Lung microvascular endothelial cell (primary cell): ENCODE measurements at places on chromosomes 11 and 22.

- no peak for DNase-seq
Observed at GRCh38 chr11:71207563-71207962, 44.8 kb downstream of the SHANK2 start.

DNA sequence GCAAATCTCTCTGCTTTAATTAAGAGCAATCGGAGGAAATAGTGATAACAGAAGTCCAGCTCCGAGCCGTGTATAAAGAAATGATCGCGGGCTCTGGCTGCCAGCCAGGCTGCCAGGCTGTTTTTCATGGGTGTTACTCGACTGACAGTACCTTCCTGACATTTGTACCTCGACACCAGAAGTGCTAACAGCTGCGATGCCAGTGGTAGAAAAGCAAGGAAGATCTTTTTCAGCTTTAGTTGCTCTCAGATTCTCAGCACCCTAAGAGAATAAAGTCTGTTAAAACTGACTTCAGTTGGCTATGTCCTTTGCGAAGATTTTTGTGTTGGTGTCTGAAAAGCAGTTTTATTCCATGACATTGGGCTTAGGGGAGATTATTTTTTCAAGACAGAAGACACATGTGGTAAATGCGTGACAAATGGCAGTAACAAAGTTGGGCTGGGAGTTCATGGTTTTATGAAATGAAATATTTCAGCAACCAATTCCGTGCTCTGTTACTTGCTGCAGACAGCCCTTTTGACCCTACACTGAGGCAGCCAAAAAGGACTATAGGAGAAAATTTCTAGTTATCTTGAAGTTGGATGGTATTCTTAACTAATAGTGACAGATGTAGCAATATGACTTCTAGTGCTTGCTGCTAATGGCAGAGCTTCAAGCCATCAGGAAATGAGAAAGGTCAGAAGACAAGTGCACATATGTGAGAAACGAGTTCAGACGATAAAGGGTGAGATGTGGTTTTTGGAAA, 296.2 kb downstream of the CNTN5 start:
- DNase-seq: no peak

GRCh38 chr11:69823641-69824265, 4.5 kb upstream of the FGF3 start:
- no peak for DNase-seq

GRCh38 chr22:29065468-29066190, 4.0 kb upstream of the C22orf31 start:
- no peak for DNase-seq

- DNase-seq: no peak
Observed at GRCh38 chr11:96741068-96741467, 351.3 kb downstream of the JRKL start.

DNA sequence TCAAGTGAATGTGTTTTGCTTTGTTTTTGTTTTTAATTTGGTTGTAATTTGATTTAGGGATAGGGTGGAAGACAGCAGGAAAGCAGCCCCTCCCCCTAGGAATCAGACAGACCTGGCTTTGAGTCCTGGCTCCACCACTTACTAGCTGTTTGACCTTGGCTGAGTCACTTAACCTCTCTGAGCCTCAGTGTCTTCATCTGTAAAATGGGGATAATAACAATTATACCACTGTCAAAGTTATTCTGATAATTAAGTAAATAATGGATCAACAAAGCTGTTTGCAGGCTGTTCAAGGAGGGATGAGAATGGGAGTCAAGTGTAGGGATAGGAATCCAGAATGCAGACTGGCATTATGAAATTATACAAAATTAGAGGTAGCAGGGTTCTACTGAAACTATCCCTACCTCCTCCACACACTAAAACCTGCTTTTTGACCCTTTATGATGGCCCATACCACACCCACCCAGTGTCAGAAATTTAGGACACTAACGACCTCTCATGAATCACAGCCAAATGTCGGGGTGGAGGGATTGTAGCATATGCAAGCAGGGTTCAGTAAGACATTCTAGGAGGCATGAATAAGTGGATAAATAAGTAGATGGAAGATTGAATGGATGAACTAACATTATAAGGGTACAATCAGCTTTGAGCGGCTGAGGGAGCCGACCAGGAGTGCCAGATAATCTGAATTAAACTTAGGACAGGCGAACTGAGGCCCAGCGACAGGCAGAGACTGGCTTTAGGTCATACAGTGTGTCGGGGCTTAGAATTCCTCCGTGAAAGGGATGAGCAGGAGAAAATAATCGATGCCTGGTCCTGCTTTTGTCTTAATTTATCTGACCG, 974 bp downstream of the ANAPC15 start:
- DNase-seq: no peak

DNA sequence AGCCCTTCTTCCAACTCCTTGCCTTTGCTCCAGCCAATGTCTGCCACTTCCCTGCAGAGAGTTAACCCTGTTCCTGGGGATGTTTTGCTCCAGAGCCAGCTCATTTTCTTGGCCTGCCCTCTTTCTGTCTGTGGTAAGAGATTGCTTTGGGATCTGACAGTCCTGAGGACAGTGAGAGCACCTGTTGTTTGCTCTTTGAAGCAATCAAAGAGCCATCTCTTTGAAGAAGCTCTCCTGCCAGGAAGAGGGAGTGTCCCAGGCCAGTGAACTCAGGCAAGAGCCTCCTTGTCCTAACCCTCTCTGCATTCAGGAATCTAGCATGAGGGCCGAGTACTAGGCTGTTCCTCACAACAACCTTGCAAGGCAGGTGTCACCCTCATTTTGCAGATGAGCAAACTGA, 42.2 kb downstream of the TRAF6 start:
- no peak for DNase-seq

DNA sequence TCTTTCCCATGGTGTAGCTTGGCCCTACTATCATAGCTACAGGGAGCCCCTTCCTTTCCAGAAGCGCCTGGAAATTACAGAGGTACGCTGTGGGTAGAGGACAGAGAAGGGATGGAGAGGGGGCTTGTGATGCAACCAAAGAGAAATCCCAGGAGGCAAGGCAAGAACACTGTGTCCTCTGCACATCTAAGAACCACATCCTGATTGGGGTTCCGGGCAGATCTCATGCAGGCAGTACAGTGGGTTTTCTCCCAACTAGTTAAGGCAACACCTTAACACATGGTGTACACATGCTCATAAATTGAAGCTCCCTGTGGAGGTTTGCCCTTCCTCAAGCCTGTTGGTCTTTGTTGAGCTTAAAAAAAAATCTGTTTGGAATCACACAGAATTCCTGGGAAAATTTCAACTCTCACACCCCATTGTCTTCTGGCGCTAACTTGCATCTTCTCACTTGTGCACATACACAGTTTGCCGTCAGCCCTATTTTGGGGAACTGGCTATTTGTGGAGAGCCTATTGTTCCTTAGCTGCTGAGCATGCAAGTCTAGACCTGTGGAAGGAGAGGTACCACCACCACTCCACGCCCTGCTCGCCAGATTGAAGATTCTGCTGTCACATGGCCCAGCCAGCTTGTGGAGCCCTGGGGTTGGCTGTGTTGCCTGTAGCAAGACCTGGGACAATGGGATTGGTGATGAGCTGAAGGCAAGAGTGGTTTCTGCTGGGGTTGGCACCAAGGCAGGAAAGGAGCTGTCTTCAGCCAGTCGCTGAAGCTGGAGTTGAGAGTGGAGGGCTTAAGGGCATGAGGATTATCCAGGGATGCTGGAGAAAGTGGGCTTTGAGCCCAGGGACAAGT, 52.4 kb downstream of the ALX4 start:
- no peak for DNase-seq

DNA sequence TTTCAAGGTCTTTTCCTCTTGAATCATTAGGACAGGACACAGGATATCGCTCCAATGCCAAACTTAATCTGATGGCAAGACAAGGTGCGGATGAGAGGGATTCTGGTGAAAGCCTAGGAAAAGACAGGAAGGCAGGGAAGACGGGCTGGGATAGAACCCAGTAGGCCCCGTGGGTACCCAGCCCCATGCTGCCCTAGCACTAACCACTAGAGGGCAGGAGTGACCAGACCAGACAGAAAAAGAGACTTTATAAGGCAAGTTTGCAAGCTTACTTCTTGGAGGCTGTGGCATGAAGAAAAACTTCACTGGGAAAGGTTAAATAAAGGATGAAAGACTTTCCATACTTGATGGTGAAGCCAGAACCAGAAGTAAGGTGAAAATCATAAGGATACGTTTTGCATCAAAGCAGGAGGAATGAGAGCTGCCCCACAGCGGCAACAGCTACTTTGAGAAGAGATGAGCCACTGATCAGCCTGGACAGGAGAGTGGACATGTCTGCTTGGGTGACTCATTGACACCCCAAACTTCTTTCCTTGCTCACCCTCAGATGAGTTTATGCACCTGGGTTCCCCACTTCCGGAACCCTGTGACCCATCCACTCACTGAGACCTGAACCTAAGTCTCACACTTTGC, 39.8 kb downstream of the SYN3 start:
- DNase-seq: peak; percentile 45

DNA sequence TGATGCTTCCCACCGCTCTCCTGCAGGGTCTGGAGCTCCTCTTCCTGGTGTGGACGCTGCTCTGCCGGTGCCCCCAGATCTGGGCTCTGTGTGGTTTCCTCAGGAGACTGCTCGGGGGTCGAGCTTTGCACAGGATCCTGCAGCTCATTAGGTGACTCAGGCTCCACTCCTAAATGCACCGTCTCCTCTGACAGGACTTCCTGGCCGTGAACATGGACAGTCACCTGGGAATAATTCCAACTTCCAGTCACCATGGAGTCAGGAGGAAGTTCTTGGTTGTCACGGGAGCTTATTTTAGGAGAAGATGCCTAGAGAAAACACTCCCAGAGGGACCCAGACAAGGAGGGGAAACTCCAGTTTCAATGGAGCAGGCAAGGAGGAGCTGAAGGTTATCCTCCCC, 11.9 kb downstream of the ZNF202 start:
- DNase-seq: peak; percentile 47

DNA sequence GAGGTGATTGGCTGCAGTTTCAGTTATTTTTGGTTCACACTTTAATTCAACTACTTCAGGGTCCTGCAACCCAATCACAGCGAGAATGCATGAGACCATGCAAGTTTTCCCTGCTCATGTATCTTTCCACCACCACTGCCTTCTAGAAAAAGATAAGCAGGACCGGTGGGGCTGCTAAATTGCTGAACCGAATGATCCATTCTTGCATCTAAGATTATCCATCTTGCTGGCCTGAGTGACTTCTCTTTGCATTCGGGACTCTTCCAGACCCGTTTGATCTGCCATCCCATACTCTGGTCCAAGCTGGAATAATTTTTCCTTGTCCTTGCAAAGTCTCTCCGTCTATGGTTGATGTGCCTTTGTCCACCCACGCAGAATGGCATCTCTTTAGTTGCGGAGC, 56.3 kb upstream of the TP53I11 start:
- DNase-seq: no peak

DNA sequence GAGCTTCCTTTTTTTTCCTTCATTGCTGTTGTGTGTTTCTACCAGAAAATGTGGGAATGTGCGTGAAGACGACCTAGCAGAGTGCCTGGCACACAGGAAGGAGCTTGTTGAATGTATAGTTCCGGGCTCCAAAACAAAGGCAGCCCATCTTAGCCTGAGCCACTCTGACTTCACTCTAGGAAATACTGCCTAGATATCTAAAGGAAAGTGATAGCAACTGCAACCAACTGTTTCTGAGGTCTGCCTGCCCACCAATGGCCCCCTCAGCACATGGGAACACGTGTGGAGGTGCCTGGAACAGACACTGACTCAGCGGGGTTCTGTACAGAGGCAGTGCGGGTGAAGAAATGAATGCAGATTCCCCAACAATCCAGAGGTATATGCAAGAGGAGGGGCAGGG, 14.7 kb upstream of the XBP1 start:
- peak; percentile 49 for DNase-seq

- DNase-seq: no peak
Observed at GRCh38 chr11:92284558-92284957, 59.9 kb downstream of the FAT3 start.

DNA sequence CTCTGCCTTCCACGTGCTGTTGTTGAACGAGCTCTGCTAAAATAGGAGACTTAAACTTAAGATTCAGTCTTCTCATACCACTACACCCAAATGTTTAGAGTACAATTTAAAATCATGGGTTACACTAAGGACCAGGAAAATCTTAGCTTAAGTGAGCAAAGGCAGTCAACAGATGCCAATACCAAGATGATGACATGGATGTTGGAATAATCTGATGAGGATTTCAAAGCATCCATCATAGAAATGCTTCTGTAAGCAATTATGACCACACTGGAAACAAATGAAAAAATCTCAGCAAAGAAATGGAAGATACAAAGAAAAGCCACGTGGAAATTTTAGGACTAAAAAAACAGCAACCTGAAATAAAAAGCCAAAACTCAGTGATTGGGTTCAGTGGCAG, 109.8 kb downstream of the ATXN10 start:
- DNase-seq: no peak

DNA sequence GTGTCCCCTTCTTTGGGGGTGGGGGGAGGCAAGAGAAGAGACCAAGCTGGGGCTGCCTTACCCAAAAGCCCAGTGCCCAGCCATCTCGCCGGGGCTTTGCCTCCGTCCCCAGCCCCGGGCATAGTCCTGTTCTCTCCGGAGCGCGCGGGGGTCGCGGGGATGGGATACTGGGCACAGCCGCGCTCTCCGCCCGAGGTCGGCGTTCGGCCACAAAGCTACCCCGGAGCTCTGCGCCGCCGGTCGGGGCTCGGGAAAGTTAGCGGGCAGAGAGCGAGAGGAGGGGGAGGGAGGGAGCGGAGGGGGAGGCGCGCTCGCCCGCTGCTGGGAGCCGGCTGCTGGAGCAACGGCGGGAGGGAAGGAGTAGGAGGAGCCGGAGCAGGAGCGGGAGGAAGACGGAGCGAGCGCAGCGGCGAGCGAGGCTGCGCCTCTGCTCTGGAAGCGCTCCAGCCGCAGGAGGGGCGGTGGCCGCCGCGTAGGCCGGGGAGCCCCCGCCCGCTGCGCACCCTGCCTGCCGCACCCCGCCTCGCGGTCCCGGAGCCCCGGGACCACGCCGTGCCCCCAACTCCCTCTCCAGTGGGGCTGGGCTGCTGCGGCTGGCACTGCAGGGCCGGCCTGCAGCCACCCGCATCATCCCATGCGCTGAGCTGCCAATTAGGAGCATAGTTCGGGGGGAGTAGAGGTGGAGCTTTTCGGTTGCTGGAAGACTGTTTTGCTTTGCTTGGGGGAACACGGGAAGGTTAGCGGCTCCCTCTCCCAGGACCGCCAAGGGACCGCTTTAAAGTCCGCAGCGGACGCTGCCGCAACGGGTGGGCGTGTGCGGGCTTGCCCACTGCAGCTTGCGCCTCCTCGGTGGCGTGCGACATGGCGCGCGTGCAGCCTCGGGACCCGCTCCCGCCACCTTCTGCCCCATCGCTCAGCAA, at the start of gene SCN4B:
TSS of gene SCN4B (minus strand) at position 272 of the 920 bp plus-strand sequence. CDS start at position 122, 150 bp downstream.
- DNase-seq: no peak

DNA sequence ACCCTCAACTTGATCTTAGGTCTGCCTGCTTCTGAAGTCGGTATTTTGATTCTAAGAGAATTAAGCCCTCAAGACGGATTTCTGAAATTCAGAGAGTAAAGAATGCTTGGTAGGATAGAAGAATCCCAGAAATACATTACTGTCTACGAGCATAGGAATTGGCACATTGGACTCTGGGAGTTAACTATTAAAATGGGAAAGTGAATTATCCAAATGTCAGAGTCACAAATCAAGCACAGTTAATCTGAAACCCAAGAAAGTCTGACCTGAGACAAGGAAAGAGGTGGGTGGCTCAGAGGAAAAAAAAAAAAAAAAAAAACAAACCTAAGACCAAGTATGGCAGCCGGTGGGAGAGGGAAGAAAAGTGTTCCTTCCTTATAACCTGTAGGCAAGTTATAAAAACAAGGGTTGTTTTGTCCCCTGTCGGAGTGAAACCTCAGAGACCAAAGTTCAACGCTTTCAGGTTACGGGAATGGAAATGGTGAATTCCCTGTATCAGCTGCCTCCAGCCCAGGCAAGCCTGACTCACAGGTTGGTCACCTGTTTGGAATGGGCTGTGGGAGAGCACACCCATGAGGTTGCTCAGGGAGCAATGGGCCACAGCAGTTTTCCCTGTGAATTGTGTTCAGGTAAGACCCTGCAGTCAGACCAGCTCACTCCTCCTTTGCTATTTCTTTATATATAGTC, 139.0 kb downstream of the ETS1 start:
- DNase-seq: peak; percentile 40
